ENCODE measurements at places on chromosomes 1 and 21. TPM values are rescaled to one million over a fixed set of nuclear protein-coding genes. Genes with fewer than 3 reads are reported as not detected.

GRCh38 chr1:232250838-232251237 lies 379.1 kb downstream of the SIPA1L2 start:
- no peak overlapping the region for H3K27ac ChIP-seq
- DNase-seq = no peak
- H3K4me1 ChIP-seq = peaks cover 17% of the 10 kb centered on the region
- no peaks in the 10 kb centered on the region for H3K36me3 ChIP-seq

GRCh38 chr1:234926559-234927311 lies 201.9 kb downstream of the TOMM20 start:
- no peaks in the 10 kb centered on the region for H3K36me3 ChIP-seq
- H3K4me3 ChIP-seq = no peak overlapping the region
- H3K27me3 ChIP-seq = no peaks in the 10 kb centered on the region

DNA sequence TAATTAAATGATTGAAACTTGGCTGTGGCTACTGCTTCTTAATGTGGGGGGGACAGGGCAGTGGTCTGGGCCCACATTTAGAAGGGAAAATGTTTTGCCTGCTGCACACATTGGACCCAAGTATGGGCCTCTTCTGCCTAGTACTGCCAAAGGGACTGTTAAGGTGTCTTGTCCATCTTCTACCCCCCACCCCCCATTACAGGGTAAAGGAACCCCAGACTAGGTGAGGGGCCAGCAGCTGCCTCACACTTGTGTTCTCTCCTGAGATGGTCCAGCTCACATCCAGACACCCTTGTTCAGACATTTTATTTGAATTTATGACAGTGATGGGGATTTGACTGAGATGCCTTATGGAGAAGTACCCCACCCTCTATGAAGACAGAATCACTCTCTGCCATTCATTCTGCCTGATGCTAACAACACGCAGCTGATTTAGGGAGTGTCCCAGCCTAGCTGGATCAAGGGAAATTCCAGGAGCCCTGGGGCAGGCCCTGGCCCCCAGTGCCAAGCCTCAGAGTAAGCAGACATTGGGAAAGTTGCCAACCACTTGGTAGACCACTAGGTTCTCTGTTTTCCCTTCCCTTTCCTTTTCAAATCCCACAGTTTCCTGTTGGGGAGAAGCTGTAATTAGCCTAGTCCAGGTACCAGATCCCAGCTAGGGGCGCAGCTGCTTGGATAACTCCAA lies 42.1 kb downstream of the YARS1 start:
- peaks cover 9% of the 10 kb centered on the region for H3K4me1 ChIP-seq
- H3K27me3 ChIP-seq = no peaks in the 10 kb centered on the region
- no peak for DNase-seq
- peaks cover 5% of the 10 kb centered on the region for H3K36me3 ChIP-seq

DNA sequence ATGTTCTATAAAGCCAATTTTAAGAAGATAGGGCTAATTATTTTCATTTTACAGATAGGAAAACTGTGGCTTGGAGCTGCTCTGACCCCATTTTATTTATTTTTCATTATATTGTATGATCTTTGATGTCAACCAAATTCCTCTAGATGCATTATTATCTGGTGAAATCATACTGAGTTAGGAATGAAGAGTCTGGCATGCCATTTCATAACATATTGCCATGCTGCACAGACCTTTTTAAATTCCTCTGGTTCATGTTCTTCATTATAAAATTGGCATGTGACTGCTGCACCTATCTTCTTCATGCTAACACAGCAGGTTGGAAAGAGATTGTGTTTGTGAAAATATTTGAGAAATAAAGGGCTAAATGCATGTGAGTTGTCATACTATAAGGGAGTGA lies 12.7 kb downstream of the PRRX1 start:
- no peaks in the 10 kb centered on the region for H3K36me3 ChIP-seq
- H3K27me3 ChIP-seq = peaks cover 54% of the 10 kb centered on the region
- no peak overlapping the region for H3K27ac ChIP-seq
- H3K4me3 ChIP-seq = no peak overlapping the region
- no peaks in the 10 kb centered on the region for H3K4me1 ChIP-seq

DNA sequence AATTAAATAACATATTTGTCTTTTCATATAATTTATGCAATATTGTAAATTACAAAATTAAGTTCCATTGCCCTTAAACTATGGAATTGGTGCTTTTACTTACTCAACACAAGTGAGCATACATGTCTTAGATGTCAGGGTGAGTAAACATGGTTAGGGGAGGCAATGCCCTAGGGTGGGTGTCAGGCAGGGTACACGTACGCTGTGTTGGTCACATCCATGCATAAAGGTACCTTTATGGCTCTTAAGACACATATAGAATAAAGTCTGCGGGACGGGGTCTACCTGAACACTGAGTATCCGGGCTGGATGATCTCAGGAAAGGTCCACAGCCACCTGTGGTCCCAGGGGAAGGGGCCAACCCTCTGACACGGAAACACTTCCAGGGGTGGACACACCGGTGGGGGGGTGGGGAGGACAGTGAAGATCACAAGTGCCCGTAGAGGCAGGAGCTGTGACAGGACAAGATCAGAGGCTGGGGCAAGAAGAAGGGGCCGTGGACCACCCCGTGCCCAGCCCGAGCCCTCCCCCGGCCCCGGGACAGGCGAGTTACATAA lies 720 bp downstream of the LIN9 start:
- peaks cover 2% of the 10 kb centered on the region for H3K36me3 ChIP-seq
- peaks cover 36% of the 10 kb centered on the region for H3K4me1 ChIP-seq
- H3K27me3 ChIP-seq = no peaks in the 10 kb centered on the region

PTAFR gene
- 0.25 TPM for total RNA-seq

NUP210L gene
- 0.05 TPM for total RNA-seq

Measured in neural crest cell (in vitro differentiated cells).